Stimulated activated CD8-positive, alpha-beta memory T cell treated with anti-CD3 and anti-CD28 coated beads, Interleukin-7, amount 100 ng/mL, for 24 hours (primary cell): ENCODE measurements at places on chromosomes 3 and 15.
A peak's percentile ranks its signal among the peaks of the same experiment; 100 is the strongest.

DNA sequence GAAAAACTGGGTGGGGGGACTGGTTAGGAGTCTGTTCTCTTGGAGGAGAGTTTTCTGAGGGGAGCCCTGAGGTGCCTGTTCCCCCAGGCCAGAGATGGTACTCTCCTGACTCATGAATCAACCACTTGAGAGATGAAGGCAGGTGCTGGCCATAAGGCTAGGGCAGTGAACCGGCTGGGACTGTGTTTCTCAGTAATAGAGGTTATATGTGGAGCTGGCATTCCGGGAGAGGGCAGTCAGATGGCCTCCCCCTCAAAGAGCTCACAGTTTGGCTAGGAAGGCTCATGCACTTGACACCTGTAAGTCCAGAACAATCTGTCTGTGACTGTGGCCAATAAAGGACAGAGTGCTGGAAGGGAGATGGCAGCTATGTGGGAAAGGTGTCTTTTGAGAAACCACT lies 10.0 kb upstream of the SCN10A start:
- no peak for DNase-seq

- DNase-seq: no peak
These were observed 4.5 kb upstream of the USP19 start for GRCh38 chr3:49124991-49125670.

DNA sequence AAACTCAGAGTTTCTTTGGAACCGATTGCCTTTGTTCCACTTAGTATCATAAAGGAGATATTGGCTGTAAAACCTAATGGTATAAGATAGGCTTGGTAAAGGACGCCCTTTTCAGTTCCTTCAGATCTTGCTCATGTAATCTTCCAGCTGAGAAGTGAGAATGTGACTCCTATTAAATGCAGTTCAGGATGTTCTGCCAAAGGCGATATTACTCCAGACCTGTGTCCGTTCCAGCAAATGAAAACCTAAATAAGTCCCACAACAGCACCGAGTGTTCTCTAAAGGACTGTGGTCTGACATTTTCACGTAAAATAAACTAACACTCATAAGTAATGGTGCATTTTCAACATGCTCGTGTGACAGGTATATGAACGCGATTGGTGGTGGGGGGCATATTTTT lies 276.2 kb downstream of the FEZF2 start:
- DNase-seq: no peak

GRCh38 chr3:42846685-42847522 lies 28.8 kb downstream of the CYP8B1 start:
- DNase-seq: no peak

- DNase-seq: no peak
These were observed 4.4 kb downstream of the CHCHD4 start for GRCh38 chr3:14120111-14120920.

GRCh38 chr3:94875149-94875548 lies 812.3 kb downstream of the NSUN3 start:
- DNase-seq: no peak

- no peak for DNase-seq
These were observed 630.5 kb downstream of the TBL1XR1 start for GRCh38 chr3:176566757-176567156.

DNA sequence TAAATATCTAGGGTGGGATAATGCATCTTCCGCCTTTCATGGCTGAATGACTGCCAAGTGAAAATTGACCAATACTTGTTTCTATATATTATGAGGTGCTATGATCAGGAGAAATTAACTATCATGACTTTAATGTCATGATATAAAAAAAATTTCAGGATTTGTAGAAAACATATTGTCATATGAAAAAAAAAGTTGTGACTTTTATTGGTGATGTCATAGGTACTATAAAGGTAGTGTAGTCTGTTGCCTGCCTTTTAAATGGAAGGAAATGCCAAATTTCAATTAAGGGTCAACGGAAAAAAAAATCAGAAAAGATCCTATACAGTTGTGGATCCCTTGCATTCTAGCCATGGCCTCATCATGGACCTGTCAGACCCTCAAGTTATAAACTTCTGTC lies 15.5 kb downstream of the LRRC3B start:
- no peak for DNase-seq

DNA sequence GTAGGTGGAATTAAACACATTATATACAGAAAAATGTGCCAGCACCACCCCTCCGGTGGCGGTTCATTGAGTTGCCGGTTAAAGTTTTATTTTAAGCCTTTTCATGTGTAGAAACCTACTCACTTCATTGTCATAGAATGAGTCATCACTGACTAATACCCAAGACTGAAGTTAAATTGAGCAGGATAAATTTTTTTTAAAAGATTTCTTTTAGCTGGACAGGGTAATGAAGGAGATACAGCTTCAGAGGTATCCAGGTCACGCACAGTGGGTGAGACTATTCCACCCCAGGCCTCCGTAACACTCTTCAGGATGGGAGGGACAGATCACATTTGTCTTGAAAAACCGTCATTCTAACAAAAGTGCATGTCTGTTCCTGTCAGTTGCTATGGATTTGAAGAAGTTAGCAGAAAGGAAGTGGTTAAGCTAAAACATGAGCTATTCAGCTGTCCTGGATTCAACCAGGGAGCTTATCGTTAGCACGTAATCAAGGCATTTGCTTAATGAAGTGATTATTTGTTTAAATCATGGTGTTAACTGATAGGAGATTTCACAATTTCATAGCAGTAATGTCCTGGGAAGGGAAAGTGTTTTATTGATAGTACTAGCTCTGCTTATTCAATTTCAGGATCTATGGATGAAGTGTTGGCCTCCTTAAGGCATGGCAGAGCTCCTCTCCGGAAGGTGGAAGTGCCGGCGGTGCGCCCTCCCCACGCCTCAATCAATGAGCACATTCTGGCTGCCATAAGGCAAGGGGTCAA lies 23.4 kb downstream of the WHAMM start:
- DNase-seq: no peak

GRCh38 chr3:42663581-42664437 lies 10.3 kb downstream of the ZBTB47 start:
- DNase-seq: no peak

- DNase-seq: no peak
These were observed 460.7 kb downstream of the ROBO1 start for GRCh38 chr3:79306934-79307570.

DNA sequence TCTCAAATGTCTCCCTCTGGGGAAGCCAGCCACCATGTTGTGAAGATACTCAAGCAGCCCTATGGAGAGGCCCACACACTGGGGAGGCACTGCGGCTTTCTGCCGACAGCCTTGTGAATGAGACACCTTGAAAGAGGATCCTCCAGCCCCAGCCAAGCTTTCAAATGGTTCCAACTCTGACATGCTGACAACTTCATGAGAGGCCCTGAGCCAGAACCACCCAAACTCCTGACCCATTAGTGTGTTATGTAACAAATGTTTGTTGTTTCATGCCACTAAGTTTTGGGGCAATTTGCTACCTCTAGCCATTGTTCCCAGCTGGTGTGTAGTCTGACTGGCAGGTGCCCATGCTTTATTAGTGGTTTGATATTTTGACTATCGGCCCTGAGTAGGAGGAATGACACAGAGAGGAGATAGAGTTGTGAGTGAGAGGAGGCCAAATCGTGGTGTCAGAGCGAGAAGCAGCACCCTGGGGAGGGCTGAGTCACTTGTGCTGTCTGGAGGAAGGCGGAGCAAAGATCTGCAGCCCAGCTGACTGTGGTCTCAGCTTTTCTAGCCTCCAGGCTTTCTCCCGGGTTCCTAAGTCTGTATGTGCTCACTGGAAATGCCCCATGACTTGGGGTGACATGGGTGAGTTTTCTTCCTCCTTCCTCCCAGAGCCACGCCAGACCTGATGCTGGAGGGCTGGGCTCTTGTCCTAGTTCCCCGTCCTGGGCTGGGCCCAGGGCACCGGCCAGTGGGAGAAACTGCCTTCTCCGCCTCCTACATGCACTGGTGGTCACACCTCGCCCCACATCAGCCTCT lies 56.7 kb upstream of the BLM start:
- DNase-seq: peak; percentile 54

- no peak for DNase-seq
These were observed 38.9 kb upstream of the CFAP20DC start for GRCh38 chr3:59088761-59089160.

- DNase-seq: no peak
These were observed 3.6 kb upstream of the TNK2 start for GRCh38 chr3:195911946-195912270.

DNA sequence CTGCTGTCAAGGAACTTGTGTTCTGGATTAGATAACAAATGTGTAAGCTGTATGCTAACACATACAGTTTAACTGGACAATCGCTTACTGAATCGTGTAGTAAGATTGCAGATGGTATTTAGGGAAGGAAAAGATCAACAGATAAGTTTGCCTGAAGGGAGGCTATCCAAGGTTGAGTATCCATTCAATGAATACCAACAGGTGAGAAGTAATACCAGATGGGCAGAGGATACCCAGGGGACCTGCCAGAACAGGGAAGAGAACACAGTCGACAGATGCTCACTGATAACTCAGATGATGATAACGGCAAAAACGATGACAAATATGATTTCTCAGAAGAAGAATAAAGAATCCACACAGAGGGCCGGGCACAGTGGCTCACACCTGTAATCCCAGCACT lies 3.2 kb upstream of the UACA start:
- DNase-seq: no peak

GRCh38 chr3:113185194-113185835 lies 26.0 kb upstream of the BOC start:
- DNase-seq: no peak

DNA sequence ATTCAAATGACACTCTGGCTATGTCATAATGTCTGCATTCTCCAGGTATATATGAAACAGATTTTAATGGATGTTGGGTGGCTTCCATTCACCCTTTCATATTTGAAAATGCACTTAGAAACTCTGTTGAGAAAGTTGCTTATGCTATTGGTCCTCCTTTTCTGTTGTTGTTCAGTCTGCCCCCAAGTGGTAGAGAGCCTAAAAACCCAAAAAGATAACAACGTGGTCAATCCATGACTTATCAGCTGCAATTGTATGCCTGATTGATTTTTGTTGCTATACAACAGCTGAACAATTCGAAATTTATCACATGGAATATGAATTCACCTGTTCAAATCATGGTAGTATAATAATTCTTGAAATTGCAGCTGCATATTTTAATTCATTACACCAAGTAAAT lies 279.8 kb downstream of the ROBO2 start:
- no peak for DNase-seq

DNA sequence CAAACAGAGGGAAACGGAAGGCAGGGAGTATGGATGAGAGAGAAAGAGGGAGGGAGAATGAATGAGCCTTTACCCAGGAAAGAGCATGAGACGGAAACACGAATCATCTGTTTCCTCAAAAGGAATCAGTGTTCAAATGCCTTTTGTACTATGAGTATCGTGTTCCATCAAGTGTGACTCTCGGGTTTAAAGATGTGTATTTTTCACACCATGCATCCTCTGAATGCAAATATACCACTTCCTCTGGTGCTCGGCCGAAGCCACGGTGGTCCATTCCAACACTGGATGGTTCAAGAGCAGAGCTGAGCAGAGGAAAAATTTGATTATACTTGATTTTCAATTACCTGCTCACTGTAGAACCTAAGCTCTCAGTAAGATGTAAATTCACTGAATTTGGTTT lies 505.1 kb downstream of the MECOM start:
- DNase-seq: no peak

DNA sequence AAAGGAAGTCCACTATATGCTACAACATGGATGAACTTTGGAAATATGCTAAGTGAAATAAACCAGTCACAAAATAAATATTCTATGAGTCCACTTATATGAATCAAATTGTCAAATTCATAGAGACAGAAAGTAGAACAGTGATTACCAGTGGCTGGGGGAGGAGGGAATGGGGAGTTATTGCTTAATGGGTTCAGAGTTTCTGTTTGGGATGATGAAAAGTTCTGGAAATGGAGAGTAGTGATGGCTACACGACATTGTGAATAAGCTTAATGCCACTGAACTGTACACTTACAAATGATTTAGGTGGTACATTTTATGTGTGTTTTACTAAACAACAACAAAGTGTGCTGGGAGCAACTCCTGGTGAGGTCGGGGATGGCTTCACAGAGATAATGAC lies 38.1 kb downstream of the HOMER2 start:
- DNase-seq: no peak

DNA sequence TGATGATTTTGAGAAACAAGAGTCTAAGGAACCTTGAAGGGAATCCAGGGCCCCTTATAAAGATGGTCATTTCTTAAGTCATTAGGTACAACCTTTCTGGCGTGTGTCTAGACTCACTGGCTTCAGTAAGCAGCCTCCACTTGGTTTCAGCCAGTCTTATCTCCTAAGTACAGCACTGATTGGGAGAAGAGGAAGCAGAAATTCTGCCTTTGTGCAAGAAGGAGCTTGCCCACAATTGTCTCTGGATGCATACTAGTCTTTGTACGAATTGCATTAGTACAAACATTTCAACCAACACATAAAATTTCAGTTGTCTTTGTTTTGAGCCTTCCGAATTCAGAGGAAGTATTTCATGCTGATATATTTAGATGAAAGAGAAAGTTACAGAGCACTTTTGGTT lies 139.4 kb downstream of the SLCO3A1 start:
- DNase-seq: no peak

DNA sequence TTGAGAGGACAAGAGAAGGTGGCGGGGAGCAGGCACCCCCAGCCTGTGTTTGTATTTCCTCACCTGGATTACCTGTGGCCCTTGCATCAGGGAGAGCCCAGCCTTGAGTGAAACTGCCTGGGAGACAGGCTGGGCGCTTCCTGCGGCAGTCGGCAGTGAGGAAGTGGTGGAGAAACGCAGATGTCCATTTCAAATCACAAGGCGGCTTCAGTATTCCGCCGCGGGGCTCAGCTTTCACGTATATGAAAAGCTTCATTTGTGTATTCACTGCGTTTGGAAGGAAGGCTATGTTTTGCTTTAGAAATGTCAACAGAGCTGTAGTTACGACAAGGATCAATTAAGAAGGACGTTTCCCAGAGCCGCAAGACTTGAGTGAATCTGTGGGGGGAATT lies 167.4 kb upstream of the CTDSPL start:
- no peak for DNase-seq

GRCh38 chr15:63501256-63502089 lies 2.9 kb upstream of the USP3 start:
- DNase-seq: no peak

- DNase-seq: no peak
These were observed 95.7 kb downstream of the LINGO1 start for GRCh38 chr15:77537006-77537405.

DNA sequence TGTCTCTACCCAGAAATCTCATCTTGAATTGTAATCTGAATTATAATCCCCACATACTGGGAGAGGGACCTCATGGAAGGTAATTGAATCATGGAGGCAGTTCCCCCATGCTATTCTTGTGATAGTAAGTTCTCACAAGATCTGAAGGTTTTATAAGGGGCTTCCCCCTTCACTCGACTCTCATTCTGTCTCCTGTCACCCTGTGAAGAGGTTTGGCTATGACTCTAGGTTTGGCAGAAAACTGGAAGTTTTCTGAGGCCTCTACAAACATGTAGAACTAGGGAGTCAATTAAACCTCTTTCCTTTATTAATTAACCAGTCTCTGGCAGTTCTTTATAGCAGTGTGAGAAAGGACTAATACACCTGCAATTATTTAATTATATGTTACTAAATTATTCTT lies 125.2 kb upstream of the TGFBR2 start:
- no peak for DNase-seq
